ENCODE measurements at places on chromosomes 4 and X.

DNA sequence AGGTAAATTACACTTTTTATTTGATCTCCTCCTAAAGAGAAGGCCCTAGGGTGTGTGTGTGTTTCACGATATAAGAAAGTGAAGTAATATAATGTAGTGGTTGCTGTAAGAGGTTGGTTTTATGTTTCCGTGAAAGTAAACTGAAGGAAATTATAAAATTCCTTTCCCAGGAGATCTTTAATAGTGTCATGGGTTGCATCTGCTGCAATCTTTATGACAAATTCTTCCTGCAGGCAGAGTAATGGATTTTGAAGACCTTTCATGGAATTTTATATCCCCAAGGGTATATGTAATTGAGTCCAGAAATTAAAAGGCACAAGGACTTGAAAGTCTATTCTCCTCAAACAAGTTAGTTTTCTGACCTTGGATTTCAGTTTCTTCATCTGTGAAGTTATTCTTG, 538.6 kb downstream of the ANKRD50 start:
- DNase-seq: no peak

DNA sequence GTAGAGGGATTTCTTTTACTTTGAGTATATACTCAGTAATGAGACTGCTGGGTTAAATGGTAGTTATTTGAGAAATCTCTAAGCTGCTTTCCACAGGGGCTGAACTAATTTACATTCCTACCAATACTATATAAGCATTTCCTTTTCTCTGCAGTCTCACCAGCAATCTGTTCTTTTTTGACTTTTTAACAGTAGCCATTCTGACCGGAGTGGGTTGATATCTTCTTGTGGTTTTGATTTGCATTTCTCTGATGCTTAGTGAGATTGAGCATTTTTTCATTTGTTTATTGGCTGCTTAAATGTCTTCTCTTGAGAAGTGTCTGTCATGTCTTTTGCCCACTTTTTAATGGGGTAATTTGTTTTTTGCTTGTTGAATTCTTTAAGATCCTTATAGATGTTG, 43.3 kb downstream of the SPCS3 start:
- DNase-seq: no peak

- no peak for DNase-seq
Measured at GRCh38 chr4:179766938-179767337, 2324.7 kb upstream of the AGA start.

DNA sequence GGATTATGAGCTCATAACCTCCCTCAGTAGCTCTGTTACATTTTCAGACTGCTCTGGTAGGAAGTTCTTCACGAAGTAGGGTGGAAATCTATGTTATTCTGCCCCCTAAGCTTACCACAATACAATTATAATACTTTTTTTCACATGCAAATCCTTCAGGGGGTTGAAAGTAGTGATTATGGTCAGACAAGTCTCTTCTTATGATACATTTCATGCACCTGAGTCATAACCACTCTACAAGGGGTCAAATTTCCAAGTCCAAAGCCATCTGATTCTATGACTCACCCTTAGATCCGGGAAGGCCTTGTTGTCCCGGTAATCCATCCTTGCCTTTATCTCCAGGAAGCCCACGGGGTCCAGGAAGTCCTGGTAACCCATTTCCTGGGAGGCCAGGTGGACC, 95.2 kb downstream of the ATG4A start:
- DNase-seq: peak; percentile 46

GRCh38 chrX:7170898-7171297, 22.9 kb upstream of the PUDP start:
- DNase-seq: no peak

GRCh38 chr4:118752551-118752950, 67.4 kb downstream of the METTL14 start:
- no peak for DNase-seq

- no peak for DNase-seq
Measured at GRCh38 chrX:54430519-54430918, 9.7 kb upstream of the TSR2 start.

GRCh38 chrX:79036157-79036880, 91.1 kb downstream of the P2RY10 start:
- DNase-seq: no peak

DNA sequence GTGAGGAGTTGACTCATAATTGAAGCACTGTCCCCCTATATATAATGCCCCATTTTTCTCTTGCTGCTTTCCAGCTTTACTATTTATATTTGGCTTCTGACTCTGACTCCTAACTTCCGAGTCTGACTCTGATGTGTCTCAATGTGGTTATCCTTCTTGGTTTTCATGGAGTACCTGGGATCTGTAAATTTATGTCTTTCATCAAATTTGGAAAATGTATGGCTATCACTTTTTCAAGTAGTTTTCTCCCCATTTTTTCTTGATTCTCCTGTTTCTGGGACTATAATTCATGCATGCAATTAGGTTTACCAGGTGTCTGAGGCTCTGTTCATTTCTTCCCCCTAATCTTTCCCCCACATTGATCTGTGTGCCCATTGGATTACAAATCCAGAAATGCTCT, 156.8 kb upstream of the SFRP2 start:
- DNase-seq: no peak

DNA sequence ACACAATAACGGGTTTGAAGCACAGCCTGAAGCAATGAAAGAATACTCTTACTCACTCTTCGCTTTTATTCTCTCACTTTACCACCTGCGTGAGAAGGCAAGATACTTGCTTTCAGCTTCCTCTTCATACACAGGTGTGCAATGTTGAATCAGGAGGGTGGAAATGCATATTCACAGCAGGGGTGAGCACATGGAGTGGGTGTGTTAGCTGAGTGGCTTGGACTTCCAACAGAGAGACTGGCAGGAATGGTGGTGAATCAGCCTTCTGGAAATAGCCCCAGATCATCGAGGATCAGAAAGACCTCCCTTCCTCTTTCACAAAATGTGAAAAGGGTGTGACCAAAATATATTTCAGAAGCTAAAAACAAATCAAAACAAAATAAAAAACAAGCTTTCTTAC, 521.2 kb downstream of the STIM2 start:
- DNase-seq: no peak

DNA sequence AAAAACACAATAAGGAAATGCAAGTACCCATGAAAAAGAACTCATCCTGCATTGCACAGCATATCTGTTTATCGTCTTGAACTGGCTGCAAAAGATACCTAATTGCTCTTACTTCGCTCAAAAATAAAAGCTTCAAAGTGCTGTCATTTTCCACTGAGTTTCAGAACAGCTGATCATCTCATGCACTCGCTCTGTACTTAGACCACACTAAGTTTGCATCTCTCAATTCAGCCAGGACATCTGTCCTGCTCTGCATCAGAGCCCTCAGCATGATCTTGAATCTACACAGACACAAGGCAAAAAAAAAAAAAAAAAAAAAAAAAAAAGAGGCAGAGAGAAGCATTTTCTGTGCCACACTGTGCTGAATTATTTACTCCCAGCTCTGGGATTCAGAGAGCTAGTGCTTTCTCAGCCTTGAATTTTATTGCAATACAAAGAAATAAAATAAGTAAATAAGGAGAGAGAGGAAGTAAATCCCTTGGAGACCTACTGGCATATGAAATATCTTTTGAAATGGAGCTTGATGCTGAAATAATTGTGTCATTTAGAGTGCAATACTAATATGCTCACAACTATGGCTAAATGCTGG, 81.3 kb downstream of the PPP1R2C start:
- DNase-seq: no peak

DNA sequence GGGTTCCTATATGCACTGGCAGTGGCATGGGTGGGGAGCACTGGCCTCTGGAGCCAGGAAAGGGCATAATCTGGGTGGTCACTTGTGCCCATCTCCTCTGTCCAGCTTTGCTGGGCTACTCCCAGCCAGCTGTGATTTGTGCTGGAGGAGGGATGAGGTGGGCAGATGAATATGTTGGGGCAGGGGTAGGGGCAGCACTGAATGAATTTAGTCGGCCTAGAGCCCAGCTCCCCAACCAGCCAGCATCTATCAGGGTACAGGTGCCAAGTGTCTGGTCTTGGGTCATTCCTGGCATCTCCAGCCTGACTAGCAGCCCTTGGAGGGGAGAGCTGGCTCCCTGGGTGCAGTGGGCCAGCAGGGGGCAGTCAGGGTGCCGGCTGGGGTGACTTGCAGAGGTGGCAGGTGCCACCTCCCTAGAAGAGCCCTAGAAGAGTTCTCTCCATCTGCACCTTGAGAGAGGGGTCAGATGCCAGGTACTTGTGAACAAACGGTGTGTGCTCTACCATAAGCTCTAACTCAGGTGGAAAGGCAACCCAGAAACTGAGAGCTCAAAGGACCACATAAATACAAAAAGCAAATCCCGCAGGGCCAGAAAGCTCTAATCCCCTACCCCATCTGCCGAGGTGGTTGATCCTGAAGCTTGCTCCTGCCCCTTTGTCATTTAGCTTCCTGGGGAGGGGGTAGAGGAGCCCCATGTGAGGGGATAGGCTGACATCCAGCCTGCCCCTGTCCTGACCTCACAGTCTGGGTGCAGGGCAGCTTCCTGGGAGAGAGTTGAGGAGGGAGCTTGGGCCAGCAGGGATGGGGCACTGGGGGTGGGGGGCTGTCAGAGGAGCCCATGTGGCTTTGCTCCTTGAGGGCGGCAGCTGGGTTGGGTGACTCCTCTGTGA, 2.2 kb downstream of the SORCS2 start:
- DNase-seq: no peak

DNA sequence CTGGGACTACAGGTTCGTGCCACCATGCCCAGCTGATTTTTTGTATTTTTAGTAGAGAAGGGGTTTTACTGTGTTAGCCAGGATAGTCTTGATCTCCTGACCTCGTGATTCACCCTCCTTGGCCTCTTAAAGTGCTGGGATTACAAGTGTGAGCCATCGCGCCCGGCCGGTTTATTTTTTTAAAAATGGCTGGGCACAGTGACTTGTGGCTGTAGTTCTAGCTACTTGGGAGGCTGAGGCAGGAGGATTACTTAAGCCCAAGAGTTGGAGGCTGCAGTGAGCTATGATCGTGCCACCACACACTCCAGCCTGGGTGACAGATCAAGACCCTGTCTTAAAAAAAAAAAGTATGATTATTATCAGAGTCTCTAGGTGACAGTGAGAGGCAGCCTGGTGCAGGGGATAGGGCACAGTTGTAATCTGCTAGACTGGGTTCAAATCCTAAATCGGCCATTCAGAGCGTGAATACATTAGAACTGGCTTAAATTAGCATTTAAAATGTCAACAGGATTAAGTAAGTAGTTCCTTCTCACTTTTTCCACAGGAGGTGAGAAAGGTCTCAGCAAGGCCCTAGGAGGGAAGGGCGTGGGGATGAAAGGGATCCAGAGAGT, 435 bp upstream of the MGST2 start:
- no peak for DNase-seq

DNA sequence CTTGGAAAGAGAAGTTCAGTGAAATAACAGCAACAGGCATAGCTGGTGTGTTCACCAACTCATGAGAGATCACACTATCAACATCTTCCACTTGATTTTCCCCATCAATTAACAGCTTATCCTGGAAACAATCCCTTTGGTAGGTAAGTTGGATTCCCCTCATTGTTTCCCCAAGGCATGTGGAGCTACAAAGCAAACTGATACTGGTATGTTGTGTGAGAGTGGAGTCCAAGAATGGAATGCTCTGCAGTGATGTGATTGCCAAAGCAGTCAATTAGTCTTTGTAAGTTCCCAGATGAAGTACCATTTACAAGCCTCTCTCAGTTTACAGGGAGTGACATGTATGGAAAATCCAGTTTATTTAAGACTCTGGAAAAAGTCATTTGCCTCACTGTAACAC, 13.7 kb upstream of the XAGE2 start:
- DNase-seq: no peak

- DNase-seq: no peak
Measured at GRCh38 chr4:154312246-154312645, 179.4 kb downstream of the DCHS2 start.

DNA sequence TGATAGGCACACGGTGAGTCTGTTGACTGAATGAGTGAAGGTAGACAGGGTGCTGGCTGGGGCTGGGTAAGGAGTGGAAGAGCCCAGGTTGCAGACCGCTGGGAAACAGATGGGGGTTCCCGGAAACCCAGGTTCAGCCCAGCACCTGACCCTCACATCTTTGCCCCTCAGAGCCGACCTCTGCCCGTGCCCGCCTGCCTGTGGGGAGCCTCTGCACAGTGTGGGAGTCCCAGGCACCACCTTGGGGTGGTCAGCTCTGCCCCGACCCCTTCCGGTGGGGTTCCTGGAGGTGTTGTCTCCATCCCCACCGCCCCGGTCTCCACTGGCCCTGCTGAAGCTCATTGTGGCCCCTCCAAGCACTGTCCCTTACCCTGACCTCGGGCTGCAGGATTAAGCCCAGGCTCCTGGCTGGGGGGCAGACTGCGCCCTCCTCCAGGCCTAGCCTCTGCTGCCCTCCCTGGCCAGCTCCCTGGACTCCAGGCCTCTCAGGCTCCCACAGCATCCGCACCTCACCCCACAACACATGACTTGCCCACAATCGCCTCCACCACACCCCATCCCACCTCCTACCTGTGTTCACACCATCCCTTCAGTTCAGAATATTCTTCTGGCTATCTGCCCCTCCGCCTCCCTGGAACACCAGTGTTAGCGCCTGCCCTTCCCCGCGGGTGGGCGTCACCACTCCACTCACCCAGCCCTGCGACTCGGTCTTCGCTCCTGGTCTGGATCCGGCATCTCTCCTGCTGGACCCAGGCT, 21.4 kb downstream of the HMX1 start:
- no peak for DNase-seq

DNA sequence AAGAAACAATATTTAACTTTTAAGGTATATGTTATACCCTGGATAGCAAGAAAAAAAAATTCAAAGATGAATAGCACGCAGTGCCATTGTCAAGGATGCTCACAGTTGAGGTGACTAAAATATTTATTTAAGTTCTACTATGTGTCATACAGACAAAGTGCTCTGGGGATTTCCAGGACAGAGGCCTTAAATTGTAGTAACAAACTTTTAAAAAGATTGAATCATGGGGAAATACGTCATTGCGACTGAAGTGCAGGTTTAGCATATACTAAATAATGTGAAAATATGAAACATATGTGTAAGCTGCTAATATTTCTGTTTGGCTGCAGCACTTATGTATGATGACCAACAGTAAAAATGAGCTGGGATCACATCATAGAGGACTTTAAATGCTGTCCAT, 748.0 kb upstream of the PCDH7 start:
- DNase-seq: no peak

GRCh38 chr4:126061655-126062054, 746.9 kb downstream of the FAT4 start:
- DNase-seq: no peak

DNA sequence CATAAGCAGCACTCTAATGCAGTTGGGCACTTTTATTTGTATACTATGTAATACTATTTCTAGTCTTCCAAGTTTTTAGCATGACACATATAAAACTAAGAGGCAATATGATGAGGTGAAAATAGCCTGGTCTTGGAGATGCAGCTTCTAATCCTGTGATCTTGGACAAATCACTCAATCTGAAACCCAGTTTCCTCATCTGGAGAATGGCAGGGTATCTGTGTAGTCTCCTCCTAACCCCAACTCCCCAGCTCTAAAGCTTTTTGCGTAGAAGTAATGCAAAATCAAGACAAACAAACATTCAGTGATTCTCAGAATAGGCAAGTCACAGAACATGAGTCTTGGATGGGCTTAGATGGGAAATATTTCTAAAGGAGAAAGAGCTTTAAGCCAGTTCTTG, 36.7 kb upstream of the IL21 start:
- DNase-seq: no peak

DNA sequence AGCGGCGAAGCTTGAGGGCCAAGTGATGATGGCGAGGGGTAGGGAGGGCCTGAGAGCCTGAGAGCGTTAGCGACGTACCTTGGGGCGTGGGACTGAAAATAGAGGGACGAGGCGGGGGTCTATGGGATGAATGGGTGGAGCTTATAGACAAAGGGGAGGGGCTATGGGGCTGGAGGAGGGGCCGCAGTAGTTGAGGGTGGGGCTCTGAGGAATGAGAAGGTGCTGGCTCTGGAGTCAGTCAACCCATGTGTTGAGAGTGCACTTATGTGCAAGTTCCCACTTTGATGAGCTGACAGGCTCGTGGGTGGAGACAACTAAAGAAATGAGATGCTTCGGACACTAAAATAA, 488 bp downstream of the TBC1D25 start:
- DNase-seq: no peak

Measured in kidney glomerular epithelial cell (primary cell).